ENCODE measurements at places on chromosomes 5 and 9. TPM values are rescaled to one million over a fixed set of nuclear protein-coding genes. Genes with fewer than 3 reads are reported as not detected.
A peak's percentile ranks its signal among the peaks of the same experiment; 100 is the strongest.

- no peak for DNase-seq
These were observed 216.2 kb upstream of the IER5L start for GRCh38 chr9:129394061-129394885.

- DNase-seq: peak; percentile 65
These were observed 23.0 kb downstream of the NREP start for GRCh38 chr5:111734013-111734412.

DNA sequence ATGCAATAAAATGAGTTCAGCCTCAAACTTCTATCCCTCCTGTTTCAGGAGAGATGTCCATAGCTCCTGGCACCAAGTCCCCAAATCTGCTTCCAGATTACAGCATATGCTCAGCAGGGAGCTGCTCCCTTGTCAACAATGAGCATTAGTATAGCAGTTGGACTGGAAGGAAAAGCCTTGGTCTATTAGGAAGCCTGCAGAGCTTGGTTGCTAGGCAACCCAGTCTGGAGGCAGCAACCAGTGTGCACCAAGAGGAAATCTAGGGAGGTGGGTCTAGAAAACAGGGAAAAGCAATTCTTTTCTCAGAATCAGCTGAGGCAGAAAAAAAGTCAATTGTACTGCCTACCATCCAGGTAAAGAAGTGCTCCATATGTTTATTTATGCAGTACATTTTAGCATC is 229.5 kb upstream of the NMUR2 start:
- DNase-seq: no peak

DNA sequence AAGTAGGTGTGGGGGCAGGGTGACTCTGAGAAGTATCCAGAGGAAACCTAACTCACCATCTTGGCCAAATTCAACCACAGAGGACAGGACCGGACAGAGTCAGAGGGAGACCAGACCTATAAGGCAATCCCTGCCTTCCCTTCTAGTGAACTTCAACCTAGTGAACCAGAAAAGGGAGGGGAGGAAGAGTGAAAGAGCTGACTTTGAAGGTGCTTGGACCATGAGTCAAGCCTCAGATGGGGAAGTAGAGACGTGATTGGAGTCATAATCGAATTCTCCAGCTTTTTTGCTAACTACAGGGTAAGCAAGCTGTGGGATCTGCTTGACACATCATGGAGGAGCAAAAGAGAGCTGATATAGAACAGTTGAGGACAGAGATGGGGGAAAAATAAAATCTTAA is 18.8 kb upstream of the KIF2A start:
- no peak for DNase-seq

DNA sequence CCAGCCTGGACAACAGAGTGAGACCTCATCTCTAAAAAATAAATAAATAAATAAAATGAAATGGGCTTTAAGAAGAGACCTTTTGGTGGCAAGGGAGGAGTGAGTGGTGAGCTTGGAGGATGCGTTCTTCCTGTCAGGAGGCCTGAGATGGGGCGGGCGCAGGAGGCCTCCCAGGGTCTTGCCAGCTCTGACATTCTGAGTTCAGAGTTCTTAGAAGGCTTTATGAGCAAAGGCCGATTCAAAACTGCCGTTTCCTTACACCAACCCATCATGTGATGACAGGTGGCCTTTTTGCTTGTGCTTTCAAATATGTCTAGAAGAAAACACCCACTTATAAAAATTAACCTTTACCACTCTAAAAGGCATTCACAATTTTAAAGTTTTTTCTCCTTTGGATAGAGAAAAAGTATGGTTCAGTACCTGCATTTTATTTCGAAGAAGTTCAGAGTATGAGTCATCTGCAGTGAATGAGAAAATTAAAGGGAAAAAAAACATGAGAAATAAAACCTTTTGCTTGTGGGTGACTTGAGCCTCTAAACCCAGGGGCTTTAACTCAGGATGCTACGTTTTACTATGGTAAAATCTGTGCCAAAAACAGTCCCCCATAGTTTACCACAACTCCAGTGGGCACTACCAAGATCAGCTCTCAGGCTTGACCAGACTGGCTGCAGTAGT is 157.4 kb upstream of the OTULINL start:
- no peak for DNase-seq

The CNOT8 gene
- 60.5 TPM for total RNA-seq

The DMRT3 gene
- not detected for total RNA-seq

The GPRIN1 gene
- 3.5 TPM for total RNA-seq

The NR2F1 gene
- total RNA-seq: 68.3 TPM
